NCI-H2171 (cell line): ENCODE measurements at places on chromosomes 6 and 20.

- DNase-seq = peak; percentile 86
These were observed at the start of the genes MRPL14 and TMEM63B for GRCh38 chr6:44127186-44128019. MRPL14 (minus strand) TSS chr6:44127452; CDS start chr6:44116611, 10,841 bp downstream. TMEM63B (plus strand) TSS chr6:44127554; CDS start chr6:44134585, 7,031 bp downstream.

DNA sequence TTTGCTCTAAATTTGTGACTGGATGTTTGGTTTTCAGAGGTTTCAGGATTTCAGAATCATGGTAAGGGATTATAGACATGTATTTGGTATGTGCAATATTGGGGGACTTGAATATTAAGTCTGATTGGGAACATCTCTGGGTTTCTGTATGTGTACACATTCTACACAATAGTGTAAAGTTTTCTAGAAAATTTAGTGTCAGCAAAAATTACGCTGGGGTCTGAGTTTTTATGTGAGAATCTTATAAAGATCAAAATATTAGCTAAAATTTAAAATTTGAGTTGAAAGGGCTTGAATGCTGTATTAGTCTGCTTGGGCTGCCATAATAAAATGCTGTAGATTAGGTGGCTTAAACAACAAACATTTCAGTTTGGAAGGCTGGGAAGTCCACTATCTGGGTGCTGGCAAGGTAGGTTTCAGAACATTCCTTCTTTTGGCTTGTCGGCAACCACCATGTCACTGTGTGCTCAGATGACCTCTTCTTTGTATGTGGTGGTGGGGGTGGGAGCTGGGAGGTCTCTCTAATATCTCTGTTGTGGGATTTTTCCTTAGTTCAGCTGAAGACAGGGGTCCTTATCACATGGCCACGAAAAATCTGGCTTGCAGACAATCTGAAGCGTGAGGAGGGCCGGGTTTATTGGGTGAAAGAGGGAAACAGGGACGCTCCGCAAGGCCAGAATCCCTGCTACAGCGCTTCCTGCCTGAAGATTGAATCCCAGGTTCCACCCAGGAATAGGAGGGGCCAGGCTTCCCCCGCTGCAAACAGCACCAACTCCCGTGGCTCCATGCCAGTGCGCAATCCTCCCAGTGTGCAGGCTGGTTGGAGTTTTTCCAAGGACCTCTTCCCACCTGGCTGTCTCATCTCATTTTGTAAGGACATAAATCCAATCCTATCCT is 299.7 kb downstream of the PLCB1 start:
- DNase-seq = peak; percentile 95

- peak; percentile 82 for DNase-seq
These were observed 60.9 kb upstream of the TULP1 start for GRCh38 chr6:35573495-35574110.

DNA sequence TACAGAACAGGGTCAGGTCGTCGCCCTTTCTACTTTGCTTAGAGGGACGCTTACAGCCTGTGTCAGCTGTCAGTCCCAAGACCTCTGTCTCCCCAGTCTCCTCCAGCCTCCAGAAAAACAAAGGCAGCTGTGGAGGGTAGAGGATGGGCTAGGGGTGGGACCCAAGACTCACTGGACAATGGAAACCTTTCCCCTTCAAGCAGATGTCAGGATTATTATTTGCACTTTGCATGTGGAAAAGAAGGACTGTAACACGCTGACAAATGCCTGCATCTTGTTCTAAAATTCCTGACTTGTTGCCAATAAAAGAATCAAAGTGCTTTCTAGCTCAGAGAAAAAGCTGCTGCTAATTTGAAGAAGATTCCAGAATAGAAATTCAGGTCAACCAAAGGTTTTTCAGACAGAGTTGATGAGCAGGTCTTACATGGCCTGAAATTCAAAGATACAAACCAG is 58.7 kb downstream of the SNX5 start:
- no peak for DNase-seq

DNA sequence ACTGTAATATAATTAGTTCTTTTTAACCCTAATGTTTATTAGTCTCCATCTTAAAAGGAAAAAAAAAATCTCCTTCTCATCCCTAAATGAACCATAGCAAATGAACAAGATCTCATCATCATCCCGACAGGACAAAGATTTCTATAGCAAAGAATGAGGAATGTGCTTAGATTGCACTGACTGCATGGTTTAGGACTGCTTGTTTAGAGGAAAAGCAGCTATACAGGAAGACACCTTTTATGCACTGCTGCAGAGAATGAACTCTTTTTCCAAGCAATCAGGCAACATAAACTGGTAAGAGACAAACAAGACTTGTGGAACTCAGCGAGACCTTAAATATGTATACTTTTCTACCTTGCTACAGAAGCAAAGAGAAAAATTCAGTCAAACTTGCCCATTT is 26.8 kb downstream of the CSNK2A1 start:
- DNase-seq = no peak

GRCh38 chr20:48260129-48260756 is 475.0 kb upstream of the SULF2 start:
- peak; percentile 52 for DNase-seq

DNA sequence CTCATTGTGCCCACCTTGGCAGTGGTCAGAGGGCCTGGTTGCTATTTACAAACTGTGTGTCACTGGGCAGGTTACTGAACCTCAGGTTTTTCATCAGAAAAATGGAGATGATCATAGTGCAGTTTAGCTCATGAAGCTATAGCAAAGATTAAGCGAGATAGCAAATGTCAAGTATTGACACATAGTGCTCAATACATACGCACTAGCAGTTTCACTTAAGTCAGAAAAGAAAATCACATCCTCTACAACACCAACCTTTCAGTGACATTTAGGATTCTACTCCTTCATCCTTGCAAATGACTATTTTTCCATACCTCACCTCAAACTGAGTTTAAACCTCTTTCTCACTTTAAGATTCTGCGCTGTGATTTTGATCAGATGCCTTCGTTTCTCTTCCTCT is 16.2 kb downstream of the GPR63 start:
- DNase-seq = no peak

DNA sequence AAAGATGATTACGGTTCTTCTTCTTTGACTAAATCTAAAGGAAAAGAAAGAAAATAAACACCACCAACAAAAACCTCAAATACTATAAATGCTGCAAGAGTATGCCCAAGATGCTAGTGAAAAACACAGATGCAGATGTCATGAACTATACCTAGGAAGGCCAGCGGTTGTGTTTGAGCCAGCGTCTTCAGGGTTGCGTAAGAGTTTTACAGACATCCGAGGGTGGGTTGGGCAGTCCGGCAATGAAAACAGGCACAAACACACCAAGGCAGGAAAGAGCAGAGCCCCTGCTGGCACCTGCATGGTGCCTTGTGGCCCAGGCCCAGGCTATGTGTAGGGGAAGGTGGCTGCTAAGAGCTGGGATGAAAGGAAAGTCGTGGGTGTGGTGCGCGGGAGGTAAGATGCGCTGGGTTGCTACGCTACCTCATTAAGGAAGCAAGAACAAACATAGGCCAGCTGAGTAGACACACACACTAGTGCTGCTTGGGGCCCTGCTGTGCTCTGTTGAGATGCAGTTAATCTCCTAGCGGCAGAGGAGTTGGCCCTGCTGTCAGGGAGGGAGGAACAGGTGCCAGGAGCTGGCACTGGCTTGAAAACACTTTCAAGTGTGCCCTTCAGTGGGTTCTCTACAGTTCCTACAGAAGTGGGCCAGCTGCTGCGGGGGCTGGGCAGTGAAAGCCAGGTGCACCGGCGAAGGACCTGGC is 170.2 kb upstream of the PLN start:
- DNase-seq = peak; percentile 84

DNA sequence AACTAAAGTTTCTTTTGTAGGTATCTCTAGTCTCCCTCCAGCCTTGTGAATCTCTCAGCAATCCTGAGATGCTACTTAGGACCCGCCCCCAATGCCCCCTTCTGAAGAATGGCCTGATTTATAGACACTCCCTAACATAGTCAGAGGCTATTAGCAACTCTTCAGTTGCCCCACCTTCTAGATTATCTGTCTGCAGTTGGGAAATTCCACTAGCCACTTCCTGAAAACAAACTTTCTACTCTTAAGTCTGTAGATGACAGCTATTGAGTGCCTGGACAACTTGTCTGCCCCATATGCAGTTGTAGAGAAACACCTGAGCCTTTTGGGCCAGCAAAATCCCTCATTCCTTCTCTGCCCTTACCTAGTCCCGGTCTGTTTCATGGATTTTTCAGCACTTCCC is 188.2 kb upstream of the PREP start:
- DNase-seq = no peak

GRCh38 chr6:138370631-138371451 is 6.9 kb upstream of the SMIM28 start:
- no peak for DNase-seq

GRCh38 chr20:57560554-57561355 is at the start of gene PCK1:
PCK1 (plus strand) TSS chr20:57561110; CDS start chr20:57561412, 302 bp downstream.
- DNase-seq = no peak

GRCh38 chr6:27630727-27631608 is 158.1 kb upstream of the ZNF184 start:
- peak; percentile 57 for DNase-seq

GRCh38 chr20:4491643-4492042 is 230.1 kb upstream of the PRND start:
- DNase-seq = no peak

GRCh38 chr6:21965016-21965415 is 331.8 kb downstream of the PRL start:
- DNase-seq = no peak

- no peak for DNase-seq
These were observed 122.4 kb downstream of the NFATC2 start for GRCh38 chr20:51420111-51420510.

GRCh38 chr6:156617376-156617775 is 159.8 kb upstream of the ARID1B start:
- DNase-seq = peak; percentile 28

DNA sequence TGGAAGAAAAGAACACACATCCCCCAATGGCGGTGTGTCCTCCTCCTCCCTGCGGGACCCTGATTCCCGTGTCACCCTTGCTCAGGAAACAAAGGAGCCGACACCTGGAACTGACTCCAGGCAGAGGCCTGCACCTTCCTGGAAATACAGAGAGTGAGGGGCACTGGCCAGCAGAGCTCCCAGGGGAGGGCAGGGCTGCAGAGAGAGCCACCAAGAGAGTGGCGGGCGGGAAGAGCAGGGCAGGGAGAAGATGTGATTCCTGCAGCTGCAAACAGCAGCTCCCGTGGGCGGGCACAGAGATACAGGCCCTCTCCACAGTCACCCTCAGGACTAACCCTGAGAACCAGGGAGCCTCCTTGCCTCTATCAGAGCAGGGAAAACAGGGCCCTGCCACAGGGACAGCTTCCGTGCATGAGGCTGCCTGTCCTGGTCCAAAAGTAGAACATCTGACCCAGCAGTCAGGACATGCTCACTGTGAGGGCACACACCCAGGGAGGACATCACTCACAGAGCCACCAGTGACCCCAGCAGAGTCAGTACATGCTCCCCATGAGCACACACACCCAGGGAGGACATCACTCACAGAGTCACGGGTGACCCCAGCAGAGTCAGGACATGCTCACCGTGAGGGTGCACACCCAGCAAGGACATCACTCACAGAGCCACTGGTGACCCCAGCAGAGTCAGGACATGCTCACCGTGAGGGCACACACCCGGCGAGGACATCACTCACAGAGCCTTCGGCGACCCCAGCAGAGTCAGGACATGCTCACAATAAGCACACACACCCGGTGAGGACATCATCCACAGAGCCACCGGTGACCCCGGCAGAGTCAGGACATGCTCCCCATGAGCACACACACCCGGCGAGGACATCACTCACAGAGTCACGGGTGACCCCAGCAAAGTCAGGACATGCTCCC is 193.1 kb downstream of the DLL1 start:
- DNase-seq = no peak

DNA sequence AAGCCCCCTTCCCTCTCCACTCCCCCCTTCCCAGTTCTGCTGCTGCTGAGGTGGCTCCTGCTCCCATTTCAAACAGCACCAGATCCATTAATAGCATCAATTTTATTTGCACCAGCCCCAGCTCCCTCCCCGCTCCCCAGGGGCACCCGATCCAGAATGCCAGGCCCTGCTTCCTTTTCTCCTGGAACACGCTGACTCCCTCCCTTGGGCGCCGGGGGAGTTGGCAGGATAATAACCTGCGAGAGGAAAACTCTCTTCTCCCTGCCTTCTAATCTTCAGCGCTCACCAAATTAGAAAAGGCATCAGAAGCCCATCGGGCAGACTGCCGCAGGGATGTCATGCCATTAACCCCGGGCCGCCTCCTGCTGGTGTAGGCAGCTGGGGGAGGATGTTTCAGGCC is 77.8 kb downstream of the NCR2 start:
- peak; percentile 20 for DNase-seq
